Activated T-cell treated with anti-CD3 and anti-CD28 coated beads, Interleukin-2, amount 50 U/mL, for 72 hours (primary cell): ENCODE measurements at places on chromosomes 13 and 19.

DNA sequence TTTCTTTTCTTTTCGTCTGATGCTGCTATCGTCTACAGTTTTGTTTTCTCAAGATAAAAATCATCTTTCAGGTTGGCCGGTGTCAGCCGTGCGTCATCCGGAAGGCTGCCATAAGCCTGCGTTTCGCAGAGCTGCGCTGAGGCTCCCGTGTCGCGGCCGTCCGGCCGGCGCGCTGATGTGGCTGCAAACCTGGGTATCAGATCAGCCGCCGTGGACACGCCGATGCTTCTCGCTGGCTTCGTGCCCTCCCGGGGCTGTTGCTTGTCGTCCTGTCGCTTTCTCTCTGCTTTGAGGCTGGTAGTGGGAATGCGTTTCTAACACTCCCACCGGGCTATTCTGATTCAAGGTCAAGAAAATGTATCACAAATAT, 45.9 kb upstream of the TFDP1 start:
- H3K36me3 ChIP-seq, result peaks cover 15% of the 10 kb centered on the region
- no peak for DNase-seq
- H3K27ac ChIP-seq, result no peak overlapping the region
- no peaks in the 10 kb centered on the region for H3K4me1 ChIP-seq
- no peak overlapping the region for H3K4me3 ChIP-seq
- H3K27me3 ChIP-seq, result no peaks in the 10 kb centered on the region

GRCh38 chr19:38911388-38912001, 491 bp downstream of the CCER2 start:
- no peak for DNase-seq
- H3K27ac ChIP-seq, result no peak overlapping the region
- H3K4me1 ChIP-seq, result peaks cover 6% of the 10 kb centered on the region
- H3K27me3 ChIP-seq, result no peaks in the 10 kb centered on the region

DNA sequence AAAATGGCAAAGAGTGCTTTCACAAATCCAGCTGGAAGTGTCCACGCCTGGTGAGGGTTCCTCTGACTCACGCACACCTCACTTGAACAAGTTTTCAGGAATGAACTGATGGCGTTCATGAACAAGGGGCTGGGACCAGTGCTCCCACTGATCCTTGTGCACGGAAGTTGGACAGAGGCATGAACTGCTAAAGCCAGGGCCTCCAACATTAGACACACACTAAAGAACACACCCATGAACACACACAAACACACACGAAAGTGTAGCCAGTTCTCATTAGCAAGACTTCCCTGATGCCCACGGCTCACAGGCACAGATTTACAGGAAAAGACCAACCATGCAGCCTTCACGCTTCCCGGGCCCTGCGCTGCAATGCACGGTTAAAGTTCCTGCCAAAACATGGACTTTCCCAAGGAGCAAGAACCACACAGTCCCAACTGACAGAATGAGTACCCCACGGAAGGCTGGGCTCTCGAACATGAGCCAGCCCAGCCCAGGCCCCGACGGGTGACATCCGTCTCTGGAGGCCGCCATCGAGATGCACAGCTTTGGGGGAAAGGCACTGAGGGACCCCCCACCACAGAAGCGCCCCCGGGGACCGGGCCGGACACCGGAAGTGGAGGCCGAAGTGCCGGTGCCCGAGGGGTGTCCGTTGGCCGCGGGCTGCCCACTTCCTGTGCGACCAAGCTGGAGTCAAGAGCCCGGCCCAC, 808 bp downstream of the DNMT1 start:
- H3K27ac ChIP-seq, result peak overlapping the region; percentile 95
- H3K4me3 ChIP-seq, result peak overlapping the region; percentile 97
- DNase-seq, result no peak
- H3K27me3 ChIP-seq, result no peaks in the 10 kb centered on the region
- H3K36me3 ChIP-seq, result peaks cover 26% of the 10 kb centered on the region

- H3K4me1 ChIP-seq, result peaks cover 5% of the 10 kb centered on the region
- peak overlapping the region; percentile 99 for H3K4me3 ChIP-seq
- H3K27ac ChIP-seq, result peak overlapping the region; percentile 92
- DNase-seq, result peak; percentile 70
- no peaks in the 10 kb centered on the region for H3K27me3 ChIP-seq
These were observed 2.4 kb downstream of the GADD45B start for GRCh38 chr19:2478278-2478755.

DNA sequence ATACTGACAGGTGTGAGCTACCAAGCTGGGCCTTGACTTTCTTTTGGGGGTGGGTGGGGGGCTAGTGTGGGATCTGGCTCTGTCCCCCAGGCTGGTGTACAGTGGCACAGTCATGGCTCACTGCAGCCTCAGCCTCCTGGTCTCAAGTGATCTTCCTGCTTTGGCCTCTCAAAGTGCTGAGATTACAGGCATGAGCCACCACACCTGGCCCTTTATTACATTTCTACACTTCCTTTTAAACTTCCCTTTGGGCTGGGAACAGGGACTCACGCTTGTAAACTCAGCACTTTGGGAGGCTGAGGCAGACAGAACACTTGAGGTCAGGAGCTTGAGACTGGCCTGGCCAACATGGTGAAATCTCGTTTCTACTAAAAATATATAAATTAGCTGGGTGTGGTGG, 12.0 kb downstream of the FTL start:
- peaks cover 5% of the 10 kb centered on the region for H3K36me3 ChIP-seq
- H3K27ac ChIP-seq, result no peak overlapping the region
- no peaks in the 10 kb centered on the region for H3K27me3 ChIP-seq

DNA sequence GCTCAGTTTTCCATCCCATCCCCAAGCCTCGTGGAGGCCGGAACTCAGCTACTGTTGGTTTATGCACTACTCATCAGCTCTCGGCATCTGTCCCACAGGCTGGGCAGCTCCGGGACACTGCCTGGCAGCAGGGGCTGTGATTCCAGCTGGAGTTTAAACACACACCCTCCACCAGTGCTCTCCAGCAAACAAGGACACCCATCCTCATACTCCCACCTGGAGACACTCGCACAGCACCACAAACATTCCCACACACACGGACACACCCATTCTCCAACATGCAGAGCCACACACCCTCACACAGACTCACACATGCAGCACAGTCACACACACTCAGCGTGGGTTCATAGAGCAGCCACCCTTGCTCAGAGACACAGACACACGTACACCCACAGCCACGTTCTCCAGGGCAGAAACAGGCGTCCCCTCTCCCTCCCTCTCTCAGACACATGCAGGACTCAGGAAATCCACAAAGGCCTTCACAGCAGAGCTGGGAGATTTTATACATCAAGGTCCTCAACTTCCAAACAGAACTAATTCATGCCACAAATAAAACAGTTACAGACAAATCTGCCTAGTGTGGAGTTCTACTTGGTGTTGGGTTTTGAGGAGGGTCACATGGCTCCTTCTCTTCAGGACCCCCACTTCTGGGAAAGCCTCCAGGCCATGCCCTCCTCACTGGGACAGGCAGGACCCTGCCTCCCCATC, 785.4 kb downstream of the UQCRFS1 start:
- no peak overlapping the region for H3K27ac ChIP-seq
- no peaks in the 10 kb centered on the region for H3K27me3 ChIP-seq
- DNase-seq, result no peak
- H3K4me3 ChIP-seq, result no peak overlapping the region
- H3K36me3 ChIP-seq, result no peaks in the 10 kb centered on the region

DNA sequence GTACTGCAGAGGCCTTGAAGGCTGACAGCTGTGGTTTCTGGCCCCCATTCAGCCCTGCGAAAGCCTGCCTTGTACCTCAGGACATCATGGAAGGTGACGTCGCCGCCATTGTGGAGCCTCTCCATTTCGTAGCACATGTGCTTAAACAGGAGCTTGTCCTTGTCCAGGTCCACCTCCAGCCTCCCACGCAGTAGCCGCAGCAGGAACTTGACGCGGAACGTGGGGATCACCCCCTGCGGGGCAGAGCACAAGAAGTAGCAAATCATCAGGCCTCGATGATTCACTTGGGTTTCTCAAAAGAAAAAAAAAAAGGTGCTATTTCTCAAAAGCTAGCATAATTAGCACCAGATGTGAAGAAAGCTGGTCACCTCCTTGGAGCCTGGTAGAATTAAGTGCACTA, 351.0 kb downstream of the NALCN start:
- DNase-seq, result no peak
- no peak overlapping the region for H3K27ac ChIP-seq
- no peaks in the 10 kb centered on the region for H3K4me1 ChIP-seq
- no peak overlapping the region for H3K4me3 ChIP-seq
- H3K36me3 ChIP-seq, result no peaks in the 10 kb centered on the region

DNA sequence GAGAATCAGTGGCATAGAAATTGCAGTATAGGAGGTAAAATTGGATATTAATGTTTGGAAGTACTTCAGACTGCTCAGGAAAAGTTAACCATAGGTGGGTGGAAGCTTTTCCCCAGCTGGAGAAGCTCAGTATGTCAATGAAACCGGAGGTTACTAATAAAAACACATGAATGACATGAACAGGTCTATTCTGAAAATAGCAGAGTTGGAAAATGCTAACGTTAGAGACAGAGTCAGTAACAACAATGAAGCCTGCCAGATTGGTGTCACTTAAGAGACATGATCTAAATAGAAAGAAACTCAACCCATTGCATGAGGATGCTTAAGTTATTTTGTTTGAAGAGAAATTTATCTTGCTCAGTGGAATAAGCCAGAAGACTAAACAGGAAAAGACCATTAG, 364.5 kb downstream of the DNAJC15 start:
- H3K4me3 ChIP-seq, result no peak overlapping the region
- no peaks in the 10 kb centered on the region for H3K4me1 ChIP-seq
- H3K27me3 ChIP-seq, result no peaks in the 10 kb centered on the region
- no peak overlapping the region for H3K27ac ChIP-seq

DNA sequence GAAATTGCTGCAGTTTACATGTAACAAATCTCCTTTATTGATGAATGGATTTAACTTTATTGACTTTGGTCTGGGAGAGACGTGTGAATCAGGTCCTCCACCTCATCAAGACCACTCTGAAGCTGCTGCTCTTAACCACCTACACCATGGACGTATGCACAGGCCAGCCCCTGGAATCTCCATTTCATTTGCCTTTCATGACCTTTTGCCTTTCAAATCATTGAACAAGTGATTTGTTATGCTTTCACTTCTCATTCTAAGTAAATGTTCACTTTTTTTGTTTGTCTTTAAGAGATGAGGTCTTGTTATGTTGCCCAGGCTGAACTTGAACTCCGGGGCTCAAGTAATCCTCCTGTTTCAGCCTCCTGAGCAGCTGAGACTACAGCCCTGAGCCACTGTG, 240.0 kb upstream of the SERP2 start:
- no peak for DNase-seq
- H3K4me1 ChIP-seq, result peaks cover 11% of the 10 kb centered on the region
- no peaks in the 10 kb centered on the region for H3K36me3 ChIP-seq
- H3K27me3 ChIP-seq, result peaks cover 20% of the 10 kb centered on the region
- no peak overlapping the region for H3K27ac ChIP-seq

DNA sequence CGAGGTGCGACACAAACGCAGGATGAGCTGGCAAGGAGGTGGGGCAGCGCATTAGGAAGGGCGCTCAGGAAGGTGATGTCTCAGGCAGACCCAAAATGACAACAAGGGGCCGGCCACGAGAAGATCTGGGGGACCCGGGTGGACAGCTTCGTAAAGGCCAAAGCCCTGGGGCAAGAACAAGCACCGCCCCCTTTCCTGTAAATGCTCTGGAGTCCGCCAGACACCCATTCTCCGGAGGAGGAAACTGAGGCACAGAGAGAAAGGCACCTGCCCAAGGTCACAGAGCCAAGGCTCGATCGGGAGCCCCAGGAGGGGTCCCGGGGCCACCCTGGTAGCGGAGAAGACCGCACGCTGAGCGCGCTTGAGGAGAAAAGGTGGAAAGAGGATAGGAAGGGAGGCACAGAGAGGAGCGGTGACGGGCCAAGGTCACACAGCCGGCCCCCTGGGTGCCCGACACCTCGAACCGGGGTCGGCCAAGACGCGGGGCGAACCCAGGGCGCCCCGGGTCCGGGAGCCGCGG, 571 bp downstream of the SAFB2 start:
- peak; percentile 40 for DNase-seq
- H3K36me3 ChIP-seq, result peaks cover 43% of the 10 kb centered on the region
- H3K4me3 ChIP-seq, result peak overlapping the region; percentile 100
- H3K27ac ChIP-seq, result peak overlapping the region; percentile 100
- peaks cover 61% of the 10 kb centered on the region for H3K4me1 ChIP-seq

- peaks cover 12% of the 10 kb centered on the region for H3K4me1 ChIP-seq
- peaks cover 5% of the 10 kb centered on the region for H3K36me3 ChIP-seq
- H3K4me3 ChIP-seq, result no peak overlapping the region
- no peak for DNase-seq
- H3K27me3 ChIP-seq, result peaks cover 83% of the 10 kb centered on the region
These were observed 10.8 kb downstream of the POU4F1 start for GRCh38 chr13:78592584-78592983.

- H3K36me3 ChIP-seq, result no peaks in the 10 kb centered on the region
- peak overlapping the region; percentile 55 for H3K4me3 ChIP-seq
- H3K4me1 ChIP-seq, result peaks cover 87% of the 10 kb centered on the region
- no peaks in the 10 kb centered on the region for H3K27me3 ChIP-seq
These were observed 156.0 kb downstream of the KATNAL1 start for GRCh38 chr13:30151388-30151787.

GRCh38 chr19:35249848-35250711, 1.3 kb downstream of the LSR start:
- H3K36me3 ChIP-seq, result peaks cover 5% of the 10 kb centered on the region
- H3K4me1 ChIP-seq, result peaks cover 34% of the 10 kb centered on the region
- H3K27me3 ChIP-seq, result peaks cover 24% of the 10 kb centered on the region
- peak overlapping the region; percentile 12 for H3K27ac ChIP-seq

GRCh38 chr19:39150235-39150634, 24.6 kb downstream of the PAK4 start:
- H3K36me3 ChIP-seq, result no peaks in the 10 kb centered on the region
- no peak overlapping the region for H3K27ac ChIP-seq
- no peaks in the 10 kb centered on the region for H3K4me1 ChIP-seq
- H3K4me3 ChIP-seq, result no peak overlapping the region
- no peaks in the 10 kb centered on the region for H3K27me3 ChIP-seq
- DNase-seq, result no peak

DNA sequence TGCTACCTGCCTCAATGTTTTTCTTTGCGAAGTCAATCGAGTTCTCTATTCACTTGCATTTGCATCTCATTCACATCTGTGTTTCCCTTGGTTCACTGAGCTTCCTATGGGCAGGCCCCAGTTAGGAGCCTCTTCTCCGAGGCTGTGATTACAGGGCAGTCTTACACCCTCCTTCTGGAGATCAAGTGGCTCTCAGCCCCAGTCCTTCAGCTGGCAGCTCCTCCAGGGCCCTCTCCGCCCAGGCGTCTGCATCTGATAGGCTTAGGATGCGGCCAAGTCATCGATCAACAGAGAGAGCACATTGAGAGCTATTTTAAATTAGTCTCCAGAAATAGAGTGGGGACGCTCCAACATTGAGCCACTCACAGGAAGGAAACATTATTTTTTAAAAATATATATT, 44.2 kb downstream of the MBNL2 start:
- peaks cover 4% of the 10 kb centered on the region for H3K36me3 ChIP-seq
- no peak overlapping the region for H3K27ac ChIP-seq
- no peak for DNase-seq
- H3K4me3 ChIP-seq, result no peak overlapping the region

- H3K27ac ChIP-seq, result peak overlapping the region; percentile 94
- peak overlapping the region; percentile 11 for H3K4me3 ChIP-seq
- H3K36me3 ChIP-seq, result peaks cover 4% of the 10 kb centered on the region
- peaks cover 44% of the 10 kb centered on the region for H3K4me1 ChIP-seq
- DNase-seq, result peak; percentile 52
These were observed 21.9 kb downstream of the MIR17HG start for GRCh38 chr13:91369441-91369831.
